ENCODE measurements at places on chromosomes 12 and 14.

- DNase-seq: no peak
These were observed 8.4 kb downstream of the IFI27L1 start for GRCh38 chr14:94089479-94089878.

GRCh38 chr14:79660053-79660939 lies 551.0 kb downstream of the DIO2 start:
- DNase-seq: no peak

DNA sequence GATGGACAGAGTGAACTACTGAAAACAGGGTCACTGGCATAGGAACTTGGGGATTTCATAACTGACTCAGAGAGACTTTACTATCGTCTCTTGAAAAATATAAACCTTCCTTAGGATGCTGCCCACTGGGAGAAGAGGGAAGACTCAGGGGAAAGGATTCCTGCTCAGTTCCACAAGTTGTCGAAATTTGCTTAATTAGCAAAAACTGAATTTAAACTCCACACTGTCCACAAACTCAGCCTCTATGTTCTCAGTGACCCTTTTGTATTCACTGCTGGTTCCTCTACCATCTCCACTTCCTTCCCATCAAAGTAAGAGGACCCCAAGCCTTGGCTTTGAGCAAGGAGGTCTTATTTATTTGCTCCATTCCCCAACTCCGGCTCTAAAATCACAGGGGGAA lies 7.2 kb upstream of the MYL6B start:
- no peak for DNase-seq

- DNase-seq: no peak
These were observed 2.9 kb downstream of the SPX start for GRCh38 chr12:21528953-21529352.

- DNase-seq: peak; percentile 68
These were observed 2.7 kb upstream of the SAMD4A start for GRCh38 chr14:54564071-54564867.

DNA sequence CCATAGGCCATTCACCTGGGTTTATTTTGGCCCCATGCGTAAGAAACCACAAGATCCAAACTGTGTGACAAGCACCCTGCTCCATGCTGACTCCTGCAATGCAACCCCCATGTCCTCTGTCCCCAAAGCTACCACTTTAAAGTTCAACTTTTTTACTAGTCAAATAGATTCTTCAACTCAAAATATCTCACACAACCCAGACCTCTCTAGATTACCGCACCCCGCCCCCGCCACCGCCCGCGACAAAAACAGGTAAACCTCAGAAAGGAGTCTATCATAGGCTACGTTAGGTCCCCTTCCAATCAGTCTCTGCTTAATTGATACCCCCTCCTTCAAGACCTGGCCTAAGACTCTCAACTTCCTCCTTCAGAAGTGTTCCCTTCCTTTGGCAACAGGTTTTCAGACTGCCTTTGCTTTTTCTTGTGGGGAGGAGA lies 2.2 kb downstream of the ZFP36L1 start:
- no peak for DNase-seq

DNA sequence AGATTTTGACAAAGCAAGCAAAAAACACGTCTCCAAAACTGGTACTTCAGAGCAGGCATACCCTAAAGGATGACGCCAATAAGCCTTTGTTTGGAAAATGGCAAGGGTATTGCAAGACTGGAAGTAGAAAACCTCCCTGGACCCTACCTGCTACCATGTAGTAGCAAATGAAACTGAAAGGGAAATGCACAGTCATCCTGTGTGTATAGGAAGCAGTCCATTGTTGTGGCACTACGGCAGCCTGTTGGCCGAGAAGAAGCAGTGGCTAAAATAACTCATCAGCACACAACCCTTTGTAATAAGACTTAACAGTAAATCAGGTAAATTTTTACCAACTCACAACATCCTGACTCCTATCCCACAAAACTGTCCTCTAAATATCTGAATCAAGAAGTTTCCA lies 386.4 kb downstream of the RGS6 start:
- DNase-seq: no peak

GRCh38 chr12:93167841-93168492 lies 209.8 kb upstream of the NUDT4 start:
- DNase-seq: peak; percentile 38

DNA sequence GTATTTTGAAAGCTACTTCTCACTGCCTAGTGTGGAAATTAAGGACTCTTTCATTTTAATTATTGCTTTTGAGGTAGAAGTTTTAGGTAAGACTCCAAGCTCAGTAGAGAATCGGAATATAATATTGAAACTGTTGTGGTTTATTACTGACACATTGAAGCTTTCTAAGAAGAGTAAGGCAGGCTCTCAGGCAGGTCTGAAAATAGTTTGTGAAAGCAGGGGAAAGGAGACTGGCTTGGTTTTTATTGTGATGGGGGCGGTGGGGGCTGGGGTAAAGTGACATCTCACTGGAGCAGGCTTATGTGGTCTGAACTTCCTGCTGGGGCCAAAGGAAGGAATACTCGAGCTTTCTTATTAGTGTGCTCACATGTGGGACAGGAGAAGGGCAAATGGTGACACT lies 79.5 kb downstream of the OTOGL start:
- DNase-seq: no peak

DNA sequence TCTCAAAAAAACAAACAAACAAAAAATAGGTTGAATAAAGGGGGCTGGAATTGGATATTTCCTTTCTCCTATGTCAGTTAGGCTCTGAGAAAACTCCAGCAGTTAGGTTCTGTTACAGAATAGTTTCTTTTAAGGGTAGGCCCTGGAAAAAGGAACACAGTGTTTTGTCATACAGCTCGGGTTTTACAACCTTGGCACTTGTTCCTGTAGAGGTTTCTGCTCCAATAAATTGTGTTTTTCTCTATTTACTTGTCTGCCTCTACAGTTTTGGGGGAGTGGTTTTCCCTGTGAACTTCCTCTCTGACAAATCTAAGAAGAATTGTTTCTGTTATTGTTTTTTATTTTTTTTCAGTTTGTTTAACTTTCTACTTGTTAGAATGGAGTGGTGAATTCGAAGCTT lies 167.6 kb downstream of the ACSS3 start:
- no peak for DNase-seq

- no peak for DNase-seq
These were observed 123.8 kb downstream of the DUSP6 start for GRCh38 chr12:89228491-89228890.

- DNase-seq: no peak
These were observed 64.3 kb downstream of the APOBEC1 start for GRCh38 chr12:7601406-7601805.

DNA sequence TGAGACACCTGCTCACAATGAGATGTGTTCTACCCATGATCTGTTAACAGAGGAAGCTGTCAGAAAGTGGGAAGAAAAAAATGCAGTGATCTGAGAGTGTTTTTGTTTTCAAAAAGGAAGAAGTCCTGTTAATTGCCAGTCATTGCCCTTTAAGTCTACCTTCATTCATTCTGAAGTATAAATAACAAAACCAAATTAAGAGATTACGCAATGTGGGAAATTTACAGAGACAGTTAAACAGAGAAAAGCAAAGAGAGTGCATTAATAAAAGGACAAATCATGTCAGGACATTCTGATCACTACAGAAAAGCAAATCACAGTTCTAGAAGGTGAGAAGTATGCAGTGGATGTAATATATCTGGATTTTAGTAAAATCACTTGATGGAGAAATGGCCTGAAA lies 154.2 kb downstream of the NRXN3 start:
- DNase-seq: no peak

- DNase-seq: no peak
These were observed 12.4 kb downstream of the ERG28 start for GRCh38 chr14:75648066-75648838.

DNA sequence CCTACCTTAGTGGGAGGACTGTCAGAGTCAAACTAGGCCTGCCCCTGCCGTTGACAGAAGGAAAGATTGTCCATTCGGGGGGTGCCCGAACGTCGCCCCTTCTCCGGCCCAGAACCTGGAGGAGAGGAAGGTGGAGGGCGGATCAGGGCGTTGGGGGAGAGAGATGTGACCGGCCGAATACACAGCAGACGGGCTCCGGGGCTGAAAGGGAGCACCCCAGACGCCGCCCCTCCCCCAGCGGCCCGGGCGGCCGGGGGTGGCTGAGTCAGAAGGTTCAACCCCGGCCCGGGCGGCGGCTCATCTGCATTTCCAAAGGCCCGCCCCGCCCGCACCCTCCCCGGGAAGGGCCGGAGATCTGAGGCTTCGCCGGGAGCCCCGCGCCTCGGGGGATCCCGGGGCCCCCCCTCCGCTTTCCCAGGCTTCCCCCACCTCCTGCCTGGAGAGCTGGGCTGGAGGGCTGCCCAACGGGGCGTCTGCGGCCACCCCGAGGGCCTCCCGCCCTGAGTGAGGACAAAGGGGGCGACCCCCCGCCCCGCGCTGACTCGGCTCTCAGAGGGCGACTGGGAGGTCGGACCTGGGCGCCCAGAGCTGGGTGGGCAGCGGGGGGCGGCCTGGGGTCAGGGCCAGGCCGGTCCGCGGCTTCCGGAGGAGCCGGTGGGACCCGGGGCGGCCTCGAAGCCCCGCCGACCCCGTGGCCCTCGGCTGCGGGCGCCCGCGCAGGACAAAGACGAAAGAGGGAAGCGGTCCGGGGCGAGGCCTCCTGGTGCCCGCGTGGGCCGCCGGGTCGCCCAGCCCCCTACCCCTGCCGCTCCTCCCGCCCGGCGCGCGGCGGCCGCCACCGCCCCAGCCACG lies 3.7 kb upstream of the SETD1B start:
- DNase-seq: no peak

DNA sequence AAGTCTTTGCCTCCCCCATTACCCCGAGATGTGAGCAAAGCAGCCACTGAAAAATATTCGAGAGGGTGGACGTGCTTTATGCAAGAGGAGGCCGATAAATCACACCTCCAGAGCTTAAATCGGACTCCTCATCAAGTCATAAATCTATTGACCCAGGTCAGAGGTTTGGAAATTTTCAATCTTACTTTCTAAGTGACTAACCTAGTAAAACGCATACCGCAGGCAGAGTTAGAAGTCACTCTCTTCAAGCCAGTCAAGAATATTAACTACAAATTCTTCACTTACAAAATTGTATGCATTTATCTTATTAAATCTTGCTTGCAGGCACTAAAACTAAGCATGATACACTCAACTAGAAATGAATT lies 34.9 kb downstream of the GPHB5 start:
- no peak for DNase-seq

- DNase-seq: no peak
These were observed 98.3 kb downstream of the PTGER2 start for GRCh38 chr14:52412426-52412825.

DNA sequence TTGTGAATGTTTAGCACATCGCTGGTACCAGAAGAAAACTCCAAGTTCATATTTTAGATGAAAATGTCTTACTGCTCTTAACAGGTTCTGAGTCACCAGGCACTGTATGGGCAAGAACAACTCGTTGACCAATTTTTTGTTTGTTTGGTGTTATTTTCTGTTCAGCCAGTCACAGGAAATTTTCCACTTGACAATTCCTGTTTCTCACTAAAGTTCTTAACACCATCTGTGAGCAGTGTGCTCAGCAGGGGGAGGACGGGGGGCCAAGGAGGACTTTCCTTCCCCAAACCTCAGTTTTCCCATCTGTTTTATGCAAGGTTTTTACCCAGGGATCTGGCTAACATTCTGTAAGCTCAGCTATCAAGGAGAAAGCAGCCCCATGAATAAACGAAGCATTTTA lies 3.0 kb downstream of the NUAK1 start:
- no peak for DNase-seq

DNA sequence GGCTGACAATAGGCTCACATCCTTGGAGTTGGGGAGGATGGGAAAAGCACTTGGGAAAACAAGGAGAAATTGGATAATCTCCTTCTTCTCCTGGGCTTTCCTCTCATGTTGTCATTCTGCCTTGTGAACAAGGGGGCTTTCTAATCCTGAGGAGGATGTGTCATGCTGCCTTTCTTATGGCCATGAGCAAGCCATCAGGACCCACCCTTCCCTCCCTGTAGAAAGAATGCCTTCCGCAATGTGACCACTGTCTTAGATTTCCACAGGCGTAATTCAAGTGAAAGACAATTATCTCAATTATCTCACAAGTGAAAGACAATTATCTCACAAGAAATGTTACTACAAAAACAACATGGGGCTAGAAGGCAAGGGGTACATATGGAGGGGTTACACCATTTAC lies 3.0 kb upstream of the OR6S1 start:
- no peak for DNase-seq

DNA sequence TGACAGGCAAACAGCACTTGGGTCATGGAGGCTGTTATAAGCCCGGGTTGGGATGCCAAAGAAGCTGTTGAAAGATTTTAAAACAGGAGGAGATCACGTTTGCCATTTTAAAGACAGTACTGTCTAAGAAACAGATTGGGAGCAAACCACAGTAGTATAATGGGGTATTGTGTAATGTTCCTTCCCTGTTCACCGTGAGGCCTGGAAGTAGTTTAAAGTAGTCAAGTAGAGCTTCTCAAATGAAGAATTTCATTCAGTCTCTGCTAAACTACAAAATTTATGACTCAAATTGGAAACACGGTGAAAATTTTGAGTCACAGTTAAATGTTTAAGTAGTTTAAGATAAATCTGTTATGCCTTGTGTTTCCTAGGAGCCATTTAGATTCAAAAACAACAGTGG lies 35.8 kb downstream of the ATP2A2 start:
- DNase-seq: no peak

DNA sequence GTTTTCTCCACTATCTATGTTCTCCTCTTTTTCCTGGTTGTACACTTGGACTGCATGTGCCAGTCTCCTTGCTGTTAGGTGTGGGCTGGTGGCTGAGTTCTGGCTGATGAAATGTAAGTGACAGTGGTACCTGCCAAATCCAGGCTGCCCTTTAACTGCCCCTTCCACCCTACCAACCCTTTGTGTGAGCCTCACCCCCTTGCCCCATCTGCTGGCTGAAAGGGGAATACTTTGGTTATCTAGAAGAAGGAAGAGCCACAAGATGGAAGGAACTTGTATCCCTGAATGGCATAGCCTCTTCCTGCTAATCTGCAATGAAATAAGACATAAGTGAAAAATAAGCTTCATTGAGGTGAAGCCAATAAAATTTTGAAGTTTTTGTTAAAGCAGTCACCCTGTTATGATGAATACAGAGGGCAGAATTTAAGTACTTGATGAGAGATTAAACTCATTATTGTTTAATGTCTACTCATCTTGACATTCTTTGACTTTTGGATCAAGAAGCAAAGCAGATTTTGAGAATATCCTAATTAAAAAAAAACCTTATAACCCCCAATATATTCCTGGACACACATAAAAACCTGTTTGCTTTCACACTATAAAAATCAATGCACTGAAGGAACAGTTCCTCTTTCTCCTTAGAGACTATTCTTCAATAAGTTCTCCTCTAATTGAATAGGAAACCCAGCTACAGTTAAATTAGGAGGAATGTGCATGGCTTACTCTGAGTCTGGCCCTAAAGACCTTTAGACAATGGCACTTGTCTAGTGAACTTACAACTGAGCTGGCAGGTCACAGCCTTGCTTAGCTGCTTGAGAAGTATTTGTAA lies 262.6 kb upstream of the BTG1 start:
- no peak for DNase-seq
